Glutamatergic neuron (in vitro differentiated cells): ENCODE measurements at places on chromosomes 5 and 9. TPM values are rescaled to one million over a fixed set of nuclear protein-coding genes. Genes with fewer than 3 reads are reported as not detected.

DNA sequence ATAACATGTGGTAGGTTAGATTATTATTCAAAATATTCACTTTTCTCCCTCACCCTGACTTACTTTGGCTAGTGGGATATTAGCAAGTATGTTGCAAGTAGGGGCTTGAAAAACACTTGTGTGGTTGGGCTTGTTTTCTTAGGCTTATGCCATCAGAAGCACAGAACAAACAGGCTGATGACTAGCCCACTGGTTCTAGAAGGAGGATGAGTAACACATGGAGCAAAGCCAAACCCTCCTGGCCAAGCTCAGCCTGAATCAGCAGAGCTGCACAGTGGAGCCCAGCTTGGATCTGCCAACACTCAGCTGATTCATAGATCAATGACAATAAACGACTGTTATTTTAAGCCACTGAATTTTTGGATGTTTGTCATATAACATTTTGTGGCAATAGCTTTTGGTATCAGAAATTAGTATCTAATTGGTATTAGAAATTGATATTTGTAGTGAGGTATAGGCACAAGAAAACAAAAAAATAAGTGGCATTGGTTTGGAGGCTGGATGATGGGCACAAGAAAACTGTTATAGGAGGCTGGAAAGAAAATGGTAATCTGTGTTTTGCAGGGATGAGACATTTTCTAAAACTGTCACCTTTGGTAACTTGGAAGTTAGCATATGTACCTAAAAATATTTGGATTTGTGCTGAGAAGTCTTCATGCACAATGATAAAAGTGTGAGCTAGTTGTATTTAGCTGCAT, 46.1 kb upstream of the ZBED3 start:
- DNase-seq: no peak

DNA sequence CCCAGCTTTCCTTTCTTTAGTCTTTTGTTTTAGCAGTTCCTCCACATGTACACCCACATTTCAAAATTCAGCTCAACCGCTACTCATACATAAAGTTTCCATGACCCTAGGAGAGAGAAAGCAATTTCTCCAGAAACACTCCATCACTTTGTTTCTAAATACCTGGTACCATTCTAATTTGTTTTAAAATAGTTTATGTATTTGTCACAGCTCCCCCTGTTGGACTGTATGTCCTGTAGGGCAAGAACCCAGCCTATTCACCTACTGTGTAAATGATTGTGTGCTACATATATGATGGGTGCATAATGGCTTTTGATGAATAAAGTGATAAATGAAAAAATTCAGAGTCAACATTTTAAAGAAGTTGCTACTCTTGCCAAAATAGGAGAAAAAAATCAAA, 139.1 kb downstream of the COX7C start:
- DNase-seq: no peak

- no peak for DNase-seq
Observed at GRCh38 chr9:68851657-68852056, 146.6 kb downstream of the PIP5K1B start.

GRCh38 chr9:29389421-29389820, 1816.1 kb upstream of the C9orf72 start:
- no peak for DNase-seq

- DNase-seq: no peak
Observed at GRCh38 chr5:131685516-131686171, 50.6 kb upstream of the RAPGEF6 start.

DNA sequence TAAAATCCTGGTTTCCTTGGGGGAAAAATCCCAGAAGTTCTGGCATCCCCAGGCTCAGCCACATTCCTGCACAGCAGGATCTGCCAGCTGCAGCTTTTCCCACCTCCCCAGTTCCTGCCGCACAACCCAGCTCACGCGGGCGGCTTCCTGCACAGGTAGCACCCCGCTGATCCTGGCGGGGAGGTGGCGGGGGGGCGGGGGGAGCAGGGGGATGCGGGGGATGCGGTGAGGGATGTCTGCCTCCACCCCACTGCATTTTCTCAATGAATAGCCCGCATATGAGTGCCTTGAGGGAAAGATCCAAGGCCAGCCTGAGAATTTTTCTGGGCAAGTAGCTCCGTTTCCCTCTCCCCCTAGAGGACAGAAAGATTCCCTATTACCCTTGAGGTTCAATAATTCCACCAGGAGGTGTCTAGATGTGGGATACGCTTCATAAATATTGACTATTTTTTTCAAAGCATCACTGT, 21.1 kb downstream of the GFPT2 start:
- DNase-seq: no peak

DNA sequence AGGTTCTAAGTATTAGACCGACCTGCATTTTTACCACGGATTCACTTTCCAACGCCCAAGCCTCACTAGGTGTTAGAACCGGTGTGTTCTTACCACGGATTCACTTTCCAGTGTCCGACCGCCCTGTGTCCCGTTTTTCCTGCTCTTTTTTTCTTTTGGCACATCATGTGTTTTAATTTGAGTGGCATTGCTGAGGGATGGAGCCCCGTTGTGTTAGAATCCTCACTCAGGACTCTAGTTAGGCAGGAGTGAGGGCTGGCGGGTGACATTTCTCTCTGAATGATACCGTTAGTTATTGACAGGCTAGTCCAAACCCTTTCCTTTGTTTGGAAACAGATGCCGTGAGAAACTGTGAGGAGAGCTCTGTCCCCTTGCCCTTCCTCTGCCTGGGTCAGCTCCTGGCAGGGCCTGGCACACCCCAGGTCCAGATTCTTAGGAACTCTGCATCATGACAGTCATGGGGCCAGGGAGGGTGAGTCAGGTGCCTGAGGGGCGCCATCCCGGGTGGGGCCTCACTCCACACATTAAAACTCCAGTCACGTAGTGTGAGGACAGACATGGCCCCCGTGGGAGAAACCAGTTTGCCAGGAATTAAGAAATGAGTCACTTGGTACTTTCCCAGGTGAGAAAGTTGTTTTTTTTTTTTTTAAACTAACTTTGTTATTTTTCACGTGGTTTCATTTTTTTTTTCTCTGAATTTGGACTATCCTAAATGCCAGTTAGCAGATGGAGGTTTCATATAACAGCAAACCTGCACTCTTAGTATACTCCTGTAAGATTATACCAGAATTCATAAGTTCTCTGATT, 15.8 kb downstream of the EXOC3 start:
- peak; percentile 9 for DNase-seq

DNA sequence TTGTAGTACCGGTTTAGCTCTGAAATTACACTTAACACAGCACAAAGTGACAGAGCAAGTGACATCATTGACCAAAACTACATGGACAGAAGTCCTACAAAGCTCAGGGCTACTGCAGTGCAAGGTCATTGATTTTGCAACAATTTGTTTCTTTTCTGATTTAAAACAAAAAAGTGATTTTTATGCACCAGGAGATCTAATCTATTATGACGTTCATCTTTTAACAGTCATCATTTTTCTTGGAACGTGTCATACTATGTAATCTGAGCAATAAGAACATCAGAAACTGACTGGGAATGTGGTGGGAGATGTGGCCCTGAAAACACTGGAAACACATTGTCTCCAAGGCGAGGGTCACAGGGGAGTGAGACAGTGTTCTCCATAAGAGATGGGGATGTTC, 17.4 kb upstream of the ZFAND5 start:
- DNase-seq: no peak

- no peak for DNase-seq
Observed at GRCh38 chr5:127001621-127002296, 28.6 kb downstream of the MARCHF3 start.

DNA sequence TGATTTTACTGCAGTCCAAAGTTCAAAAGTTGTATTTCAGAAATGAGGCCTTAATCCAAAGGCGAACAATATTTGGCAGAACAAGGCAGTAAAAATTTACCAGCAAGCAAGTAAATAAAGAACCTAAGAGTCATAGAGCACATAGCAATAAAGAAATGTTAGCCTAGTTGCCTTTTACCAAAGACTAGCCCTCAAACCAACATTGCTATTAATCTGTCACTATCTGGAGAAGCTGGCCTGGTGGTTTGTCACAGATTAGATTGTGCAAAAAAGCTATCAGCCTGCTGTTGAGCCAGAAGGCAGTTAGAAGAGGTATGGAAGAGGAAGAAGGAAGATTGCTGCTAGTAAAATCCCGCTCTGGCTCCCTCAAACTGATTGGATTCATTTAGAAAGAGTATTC, 304.7 kb upstream of the KLF4 start:
- no peak for DNase-seq

- DNase-seq: no peak
Observed at GRCh38 chr5:119452060-119452372, 281 bp upstream of the HSD17B4 start.

DNA sequence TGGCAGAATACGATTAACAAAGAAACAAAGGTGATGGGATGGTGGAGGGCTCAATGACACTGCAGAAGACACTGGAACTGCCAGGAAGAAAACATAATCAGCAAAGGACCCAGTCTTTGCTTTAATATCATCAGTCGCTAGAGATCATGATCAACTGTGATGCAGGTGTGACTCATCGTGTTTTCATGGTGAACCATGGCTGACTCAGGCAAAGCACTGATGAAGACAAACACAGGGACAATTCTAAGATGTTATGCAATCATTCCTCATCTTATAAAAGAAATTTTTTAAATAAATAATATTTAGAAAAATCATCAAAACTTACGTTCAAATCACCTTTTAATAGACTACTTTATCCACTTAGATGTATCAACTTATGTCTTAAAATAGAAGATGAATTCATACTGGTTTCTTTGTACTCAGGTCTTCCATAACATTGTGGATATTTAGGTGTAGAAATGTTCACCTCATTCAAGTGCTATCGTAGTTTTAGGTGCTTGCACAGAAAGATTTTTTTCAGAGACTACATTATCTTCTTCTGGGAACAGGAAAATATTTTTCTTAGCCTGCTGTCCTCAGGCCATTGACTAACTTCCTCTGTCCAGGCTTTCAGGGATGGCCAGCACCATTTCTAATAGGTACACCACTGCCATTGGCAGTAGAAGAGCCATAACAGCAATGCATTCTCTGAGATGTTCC, 673.4 kb upstream of the MEF2C start:
- DNase-seq: no peak

DNA sequence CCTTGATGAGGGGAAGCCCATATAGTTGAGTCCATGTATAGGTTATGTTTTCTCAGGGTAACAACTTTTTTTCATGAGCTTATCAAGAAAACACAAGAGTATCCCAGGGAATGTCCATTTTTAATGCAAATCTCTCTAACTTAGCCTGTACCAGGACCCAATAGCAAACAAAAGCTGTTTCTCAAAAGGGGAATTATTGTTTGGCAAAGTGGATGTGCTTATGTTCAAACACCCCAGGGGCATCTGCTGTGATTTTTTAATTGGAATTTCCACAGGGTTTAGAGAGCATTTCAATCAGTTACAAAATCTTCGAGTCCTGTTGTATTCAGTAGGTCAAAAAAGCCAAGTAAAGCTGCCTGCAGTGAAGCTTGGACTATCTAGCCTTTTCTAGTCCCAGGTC, 33.4 kb upstream of the CSNK1G3 start:
- no peak for DNase-seq

DNA sequence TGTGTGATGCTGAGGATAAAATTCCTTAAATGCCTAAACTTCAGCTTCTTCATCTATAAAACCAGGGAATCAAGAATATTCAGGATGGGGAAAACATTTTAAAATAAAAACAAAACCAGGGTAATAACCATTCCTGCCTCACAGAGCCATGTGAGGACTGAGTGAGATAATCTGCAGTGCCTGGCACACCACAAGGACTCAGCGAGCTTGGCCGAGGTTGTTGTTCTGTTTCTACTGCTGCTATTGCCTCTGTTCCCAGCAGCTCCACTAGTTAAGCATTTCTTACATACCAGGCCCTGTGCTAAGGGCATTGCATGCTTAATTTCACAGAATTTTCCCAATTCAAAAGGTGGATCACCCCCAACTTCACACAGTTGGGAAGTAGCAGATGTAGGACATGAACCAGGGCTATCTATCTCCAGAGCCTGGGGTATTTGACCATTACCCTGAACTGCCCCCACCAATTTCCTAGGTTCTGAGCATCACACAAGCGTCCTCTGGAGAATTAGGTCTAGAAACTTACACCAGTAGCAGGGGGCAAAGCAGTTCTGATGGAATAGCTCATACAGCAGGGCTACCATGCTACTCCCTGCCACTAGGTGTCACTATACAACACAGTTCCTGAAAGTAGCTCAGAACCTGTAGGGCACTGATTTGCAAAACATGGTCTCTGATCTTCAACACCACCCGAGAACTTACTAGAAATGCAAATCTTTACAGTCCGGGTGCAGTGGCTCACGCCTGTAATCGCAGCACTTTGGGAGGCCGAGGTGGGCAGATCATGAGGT, 74.3 kb downstream of the LRSAM1 start:
- no peak for DNase-seq

GRCh38 chr9:121861501-121862180, 210.2 kb downstream of the DAB2IP start:
- peak; percentile 76 for DNase-seq

DNA sequence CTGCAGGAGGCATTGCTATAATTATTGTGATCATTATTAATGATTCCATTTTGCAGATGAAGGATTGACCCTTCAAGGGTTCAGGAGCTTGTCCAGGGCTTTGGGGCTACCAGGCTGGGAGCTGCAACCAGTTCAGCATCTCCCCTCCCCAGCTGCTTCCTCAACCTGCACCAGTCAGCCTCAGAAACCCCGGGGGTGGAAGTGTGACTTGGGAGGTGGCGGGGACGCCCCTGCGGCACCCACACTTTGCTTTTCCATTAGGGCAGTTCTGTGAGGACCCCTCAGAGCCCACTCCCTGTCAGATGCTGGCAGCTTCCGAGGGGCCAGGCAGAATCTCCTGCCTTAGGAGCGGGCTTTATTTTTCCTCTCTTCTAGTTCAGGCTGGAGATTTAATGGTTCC, 85.6 kb downstream of the OLFM1 start:
- no peak for DNase-seq

GRCh38 chr9:6121707-6122106, 93.9 kb upstream of the IL33 start:
- DNase-seq: no peak

DNA sequence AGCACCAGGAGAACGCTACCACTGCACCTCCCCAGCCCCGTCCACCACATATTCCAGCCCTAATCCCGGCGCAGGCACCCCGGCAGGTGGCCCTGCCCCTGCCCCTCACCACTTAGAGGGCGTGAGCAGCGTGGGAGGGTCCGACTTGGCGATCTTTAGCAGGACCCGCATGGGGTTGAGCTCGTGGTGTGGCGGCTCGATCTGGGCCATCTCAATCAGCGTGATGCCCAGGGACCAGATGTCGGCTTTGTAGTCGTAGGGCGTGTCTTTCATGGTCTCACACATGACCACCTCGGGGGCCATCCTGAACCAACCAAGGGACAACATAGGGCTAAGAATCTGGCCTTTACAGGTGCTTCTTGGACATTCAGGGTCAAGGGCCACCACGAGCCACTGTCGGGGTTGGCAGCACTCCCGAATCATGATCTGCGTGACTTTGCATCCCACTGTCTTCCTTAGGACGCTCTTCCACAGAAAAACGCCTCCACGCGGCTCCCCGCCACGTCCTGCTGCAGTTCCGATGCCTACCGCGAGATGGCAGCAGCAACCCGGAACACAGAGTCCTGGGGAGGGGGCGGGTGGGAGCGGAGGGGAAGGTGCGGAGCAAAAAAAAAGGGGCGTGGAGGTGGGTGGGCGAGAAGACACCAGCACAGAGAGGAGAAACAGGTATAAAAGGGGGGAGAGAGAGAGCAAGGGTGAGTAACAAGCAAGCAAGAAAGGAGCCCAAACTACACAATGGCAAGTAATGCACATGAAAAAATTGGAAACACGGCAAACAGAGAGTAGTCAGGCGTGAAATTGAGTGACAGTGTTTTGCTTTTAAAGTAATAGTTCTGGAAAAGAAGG, 81.3 kb downstream of the STK10 start:
- peak; percentile 88 for DNase-seq

The LHX3 gene
- total RNA-seq: 0.81 TPM

The SOX30 gene
- total RNA-seq: not detected

The COL27A1 gene
- total RNA-seq: 3.9 TPM

The SEMA5A gene
- 0.51 TPM for total RNA-seq
